ENCODE measurements at places on chromosomes 1 and 21. TPM values are rescaled to one million over a fixed set of nuclear protein-coding genes. Genes with fewer than 3 reads are reported as not detected.

GRCh38 chr21:24272521-24272938 is 1334.8 kb downstream of the MRPL39 start:
- DNase-seq, result no peak

- no peak for DNase-seq
These were observed 36.2 kb downstream of the KIAA1614 start for GRCh38 chr1:180948641-180949615.

HCRTR1 gene
- polyA plus RNA-seq, result not detected

DNA sequence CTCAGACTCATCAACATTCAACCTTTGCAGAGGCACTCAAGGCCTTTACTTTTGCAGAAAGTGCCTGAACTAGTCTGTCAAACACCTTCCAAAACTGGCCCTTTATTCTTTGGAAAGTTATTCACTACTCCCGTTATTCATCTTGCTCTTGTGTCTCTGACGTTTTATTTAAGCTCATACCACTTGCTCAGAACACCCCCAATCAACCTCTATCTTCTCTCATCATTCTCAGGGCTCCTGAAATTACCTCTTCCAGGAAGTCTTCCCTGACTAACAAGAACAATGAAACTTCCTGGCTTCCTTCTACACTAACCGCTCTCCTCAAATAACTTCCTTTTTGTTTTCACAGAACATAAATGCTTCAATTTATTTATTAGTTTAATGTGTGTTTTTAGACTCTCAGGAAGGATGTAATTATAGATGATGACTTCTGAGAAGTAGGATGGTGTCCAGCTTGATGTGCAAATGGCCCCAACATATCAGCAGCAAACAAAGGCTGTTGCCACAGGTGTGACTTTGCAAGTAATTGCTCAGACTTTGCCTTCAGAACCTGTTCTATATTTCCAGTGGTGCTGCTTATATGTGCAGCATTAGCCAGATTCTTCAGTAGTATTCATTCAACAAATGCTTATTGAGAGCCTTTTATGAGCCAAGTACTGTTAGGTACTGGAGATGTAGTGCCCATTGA is 22.8 kb upstream of the BATF3 start:
- no peak for DNase-seq
